ENCODE measurements at places on chromosomes 6 and 20. TPM values are rescaled to one million over a fixed set of nuclear protein-coding genes. Genes with fewer than 3 reads are reported as not detected.
A peak's percentile ranks its signal among the peaks of the same experiment; 100 is the strongest.

- peak; percentile 51 for DNase-seq
Measured at GRCh38 chr20:34954904-34955230, 739 bp downstream of the GSS start.

Gene COX4I2
- total RNA-seq = not detected

DNA sequence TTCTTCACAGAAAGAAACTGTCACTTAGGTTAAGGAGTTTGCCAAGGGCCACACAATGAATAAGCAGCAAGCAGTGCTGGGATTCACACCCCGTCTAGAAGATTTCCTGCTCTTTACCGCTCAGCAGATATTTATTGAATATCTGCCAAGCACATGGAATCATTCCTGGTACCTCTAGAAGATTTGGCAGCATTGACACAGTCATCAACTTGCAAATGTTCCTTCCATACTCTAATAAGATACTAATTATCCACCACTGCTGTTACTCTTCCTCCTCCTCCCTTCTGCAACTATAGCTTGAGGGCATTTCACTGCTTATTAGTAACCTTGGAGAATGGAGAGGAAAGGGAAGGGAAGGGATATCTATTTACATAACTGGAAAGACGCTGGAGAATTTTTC lies 13.0 kb downstream of the MOXD1 start:
- no peak for DNase-seq

GRCh38 chr6:74574794-74575193 lies 631.1 kb downstream of the COL12A1 start:
- peak; percentile 50 for DNase-seq

DNA sequence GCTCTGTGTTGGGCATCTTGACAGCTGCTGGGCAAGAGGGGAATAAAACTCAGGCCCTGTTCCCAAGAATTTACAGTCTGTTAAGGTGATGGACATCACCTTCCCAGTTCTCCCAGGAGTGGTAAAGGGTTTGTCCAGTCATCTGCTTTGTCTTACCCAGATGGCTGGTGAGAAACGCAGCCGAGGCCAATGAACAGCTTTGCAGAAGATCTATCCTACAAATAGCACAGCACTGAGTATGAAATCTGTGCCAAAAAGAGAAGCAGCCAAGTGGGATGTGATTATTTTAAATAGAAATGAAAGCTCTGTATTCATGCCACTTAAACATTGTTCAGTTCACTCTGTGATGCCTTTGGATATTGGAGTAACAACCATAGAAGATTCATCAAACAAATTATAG lies 132.7 kb upstream of the SLC22A16 start:
- no peak for DNase-seq

GRCh38 chr6:138682704-138683527 lies 90.7 kb upstream of the CCDC28A start:
- DNase-seq = peak; percentile 87

- no peak for DNase-seq
Measured at GRCh38 chr6:104688283-104688969, 171.3 kb downstream of the HACE1 start.

DNA sequence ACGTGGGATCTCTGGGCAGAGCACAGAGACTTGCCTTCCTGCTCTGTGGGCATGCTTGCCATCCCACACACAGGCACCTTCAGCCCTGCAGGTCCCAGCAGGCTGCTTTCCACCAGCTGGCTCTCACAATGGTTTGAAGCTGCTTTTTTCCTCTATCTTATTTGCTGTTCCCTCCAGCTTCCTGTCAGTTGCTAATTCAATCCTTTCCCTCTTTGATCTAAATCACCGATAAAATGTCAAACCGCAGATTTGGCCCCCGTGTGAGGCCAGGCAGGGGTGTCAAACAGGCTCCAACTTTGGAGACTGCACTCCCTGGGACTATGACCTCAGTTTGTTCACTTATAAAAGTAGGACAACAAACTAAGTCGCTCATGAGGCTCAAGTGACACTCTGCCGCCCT lies 40.6 kb upstream of the PCMTD2 start:
- no peak for DNase-seq

Gene IL17F
- not detected for total RNA-seq

GRCh38 chr6:136964398-136964797 lies 42.3 kb downstream of the SLC35D3 start:
- no peak for DNase-seq

Gene SLC44A4
- total RNA-seq = under 0.01 TPM

DNA sequence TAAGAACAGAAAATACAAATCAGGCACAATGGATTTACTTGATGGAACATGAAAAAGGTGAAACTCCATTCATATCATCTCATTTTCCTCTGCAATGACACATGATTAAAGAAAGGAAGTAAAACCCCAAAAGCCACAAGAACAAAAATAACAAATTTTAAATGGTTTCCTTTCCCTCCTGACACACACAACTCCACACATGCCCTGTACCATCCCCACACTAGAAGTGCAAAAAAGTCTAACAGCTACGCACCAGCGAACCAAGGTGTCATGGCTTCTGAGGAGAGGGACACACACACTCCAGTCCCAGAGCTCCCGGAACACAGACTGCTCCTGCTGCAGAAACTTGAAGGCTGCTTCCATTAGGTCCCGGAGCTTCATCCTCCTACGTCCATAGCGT lies 25.3 kb downstream of the MDN1 start:
- no peak for DNase-seq

DNA sequence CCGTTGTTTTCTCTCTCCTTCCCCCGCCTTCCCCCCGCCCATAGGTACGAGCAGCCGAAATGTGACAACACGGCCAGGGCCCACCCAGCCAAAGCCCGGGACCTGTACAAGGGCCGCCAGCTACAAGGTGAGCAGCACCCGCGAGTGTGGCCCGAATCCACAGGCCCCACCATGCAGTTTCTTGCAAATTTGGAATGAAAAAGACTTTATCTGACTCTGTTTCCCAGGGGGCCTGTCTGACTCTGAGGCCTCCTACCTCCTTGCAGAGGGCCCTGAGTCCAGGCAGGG lies 167.1 kb downstream of the SMOC2 start:
- no peak for DNase-seq
